Renal cortex interstitium (tissue), 15 donors: ENCODE measurements at places on chromosomes 7 and 10.
A peak's percentile ranks its signal among the peaks of the same experiment; 100 is the strongest.

DNA sequence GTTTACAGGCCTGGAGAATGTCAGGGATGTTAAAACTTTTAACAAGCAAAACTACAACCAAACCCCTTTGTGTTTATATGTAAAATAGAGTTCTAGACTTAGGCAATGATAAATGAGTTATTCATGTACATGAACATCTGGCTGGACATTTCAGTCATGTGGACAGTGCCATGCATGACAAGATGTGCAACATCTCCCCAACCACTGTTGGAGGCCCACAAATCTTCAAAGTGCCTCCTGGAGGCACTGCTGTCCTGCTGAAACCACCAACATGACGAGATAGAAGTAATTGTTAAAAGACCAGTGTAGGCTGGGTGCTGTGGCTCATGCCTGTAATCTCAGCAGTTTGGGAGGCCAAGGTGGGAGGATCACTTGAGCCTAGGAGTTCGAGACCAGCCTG, 18.4 kb downstream of the PPIA start:
- no peak for DNase-seq

DNA sequence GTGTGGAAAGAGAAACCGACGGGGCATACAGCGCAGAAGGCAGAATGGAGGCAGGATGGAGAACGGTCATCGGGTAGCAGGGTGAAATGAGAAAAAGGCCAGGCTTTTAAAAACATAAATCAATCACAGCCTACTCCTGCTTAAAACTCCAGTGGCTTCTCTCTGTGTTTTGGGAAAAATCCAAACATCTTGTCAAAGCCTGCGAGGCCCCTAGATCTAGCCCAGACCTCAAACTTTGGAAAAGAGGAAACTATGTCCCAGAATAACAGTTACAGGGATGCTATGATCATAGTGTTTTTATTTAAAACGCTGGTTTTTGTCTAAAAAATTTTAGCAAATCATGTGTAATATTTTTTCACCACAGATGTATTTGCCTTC, 41.1 kb downstream of the PPP1R3C start:
- DNase-seq, result no peak

DNA sequence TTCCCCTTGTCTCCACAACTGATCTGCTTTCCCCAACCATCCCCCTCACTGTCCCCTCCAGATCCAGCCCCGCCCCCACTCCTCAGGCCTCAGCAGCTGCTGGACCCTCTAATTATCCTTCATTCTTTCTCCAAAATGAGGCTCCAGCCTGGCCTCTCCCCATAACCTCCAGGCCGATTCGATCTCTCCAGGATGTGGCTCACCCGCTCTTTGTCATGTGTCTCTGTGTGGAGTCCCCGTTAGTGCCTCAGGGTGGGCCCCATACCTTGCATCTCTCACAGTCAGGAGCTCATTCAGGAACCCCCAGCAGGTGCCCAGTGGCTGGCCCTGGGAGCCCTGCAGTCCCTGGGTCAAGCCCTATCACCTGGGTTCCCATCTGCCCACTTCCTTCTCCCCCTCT, 1.3 kb downstream of the PILRA start:
- no peak for DNase-seq

DNA sequence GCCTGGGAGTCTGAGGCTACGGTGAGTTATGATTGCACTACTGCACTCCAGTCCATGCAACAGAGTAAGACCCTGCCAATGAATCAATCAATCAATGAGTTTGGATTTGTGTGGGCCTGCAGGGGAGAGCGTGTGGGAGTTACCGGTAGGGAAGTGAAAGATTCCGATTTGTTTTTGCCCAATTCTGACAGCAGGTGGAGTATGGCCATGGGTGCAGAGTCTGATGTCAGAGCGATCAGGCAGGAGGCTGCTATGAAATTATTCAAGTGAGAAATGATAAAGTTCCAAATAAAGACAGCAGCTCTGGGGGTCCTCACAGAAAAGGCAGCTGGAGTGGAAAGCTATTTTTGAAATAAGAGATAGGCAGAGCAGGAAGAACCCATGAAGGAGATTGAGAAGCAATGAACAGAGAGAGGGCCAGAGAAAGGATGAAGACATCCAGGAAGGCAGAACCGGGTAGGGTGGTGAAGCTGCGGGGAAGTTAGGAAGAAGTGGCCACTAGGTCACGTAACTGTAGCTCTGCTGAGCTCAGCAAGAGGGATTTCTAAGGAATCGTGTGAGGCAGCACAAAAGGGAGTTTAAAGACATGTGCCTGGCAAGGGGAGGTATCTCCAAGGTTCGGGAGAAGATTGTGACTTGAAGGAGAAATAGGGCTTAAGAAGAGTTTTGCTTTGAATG, 93.7 kb upstream of the NMT2 start:
- no peak for DNase-seq

GRCh38 chr10:34528320-34528719, 286.8 kb downstream of the PARD3 start:
- DNase-seq, result no peak

GRCh38 chr7:143217806-143218205, 4.0 kb upstream of the TAS2R40 start:
- DNase-seq, result no peak

- DNase-seq, result no peak
These were observed 147.4 kb upstream of the AGR3 start for GRCh38 chr7:17029150-17029549.

DNA sequence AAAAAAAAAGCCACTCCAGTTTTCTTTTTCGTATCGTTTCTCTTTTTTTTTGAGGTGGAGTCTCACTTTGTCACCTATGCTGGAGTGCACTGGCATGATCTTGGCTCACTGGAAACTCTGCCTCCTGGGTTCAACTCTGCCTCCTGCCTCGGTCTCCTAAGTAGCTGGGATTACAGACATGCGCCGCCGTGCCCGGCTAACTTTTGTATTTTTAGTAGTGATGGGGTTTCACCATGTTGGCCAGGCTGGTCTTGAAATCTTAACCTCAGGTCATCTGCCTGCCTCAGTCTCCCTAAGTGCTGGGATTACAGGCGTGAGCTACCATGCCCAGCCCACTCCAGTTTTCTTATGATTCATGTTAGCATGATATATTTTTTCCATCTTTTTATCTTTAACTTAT, 92.7 kb downstream of the ANKRD61 start:
- no peak for DNase-seq

GRCh38 chr10:43322769-43323168, 48.7 kb upstream of the FXYD4 start:
- peak; percentile 72 for DNase-seq

GRCh38 chr7:95549818-95550529, 46.3 kb downstream of the PDK4 start:
- DNase-seq, result no peak

DNA sequence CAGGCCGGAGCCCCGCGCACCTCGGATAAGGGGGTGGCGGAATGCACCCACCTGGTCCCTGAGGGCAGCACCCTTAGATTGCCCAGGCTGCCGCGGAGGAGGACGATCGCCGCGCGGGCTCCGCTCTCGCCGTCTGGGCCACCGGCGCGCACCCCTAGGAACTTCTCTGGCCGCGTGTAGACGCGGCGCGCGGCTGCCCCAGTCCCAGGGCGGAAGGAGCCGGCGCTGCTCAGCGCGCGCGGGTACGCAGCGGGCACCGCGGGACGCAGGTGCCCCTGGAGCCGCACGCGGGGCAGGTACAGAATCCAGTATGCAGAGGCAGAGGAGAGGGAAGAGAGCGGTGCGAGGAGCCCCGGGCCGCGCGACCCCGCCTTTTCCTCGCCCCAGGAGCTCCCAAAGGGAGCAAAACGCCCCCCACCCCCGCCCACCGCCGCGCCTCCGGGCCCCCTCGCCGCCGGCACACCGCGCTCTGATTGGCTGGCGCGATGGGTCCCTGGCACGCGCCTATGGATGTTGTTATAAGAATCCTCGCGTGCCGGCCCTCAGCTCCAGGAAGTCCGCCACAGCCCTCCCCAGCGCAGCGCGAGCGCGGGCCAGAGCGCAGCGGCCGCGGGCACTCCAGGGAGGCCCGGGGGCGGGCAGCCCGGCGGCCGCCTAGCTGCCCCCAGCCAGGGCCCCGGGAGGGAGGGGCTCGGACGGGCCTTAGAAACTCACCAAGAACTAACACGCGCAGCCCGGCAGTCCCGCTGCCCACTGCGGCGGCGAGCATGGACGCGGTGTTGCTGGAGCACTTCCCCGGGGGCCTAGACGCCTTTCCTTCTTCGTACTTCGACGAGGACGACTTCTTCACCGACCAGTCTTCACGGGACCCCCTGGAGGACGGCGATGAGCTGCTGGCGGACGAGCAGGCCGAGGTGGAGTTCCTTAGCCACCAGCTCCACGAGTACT, at the start of gene PTF1A:
Gene PTF1A, plus strand, starts transcription at position 549 of the 948 bp plus-strand sequence. Its CDS starts 219 bp downstream, at position 768.
- DNase-seq, result no peak

- no peak for DNase-seq
These were observed 31.7 kb upstream of the ASL start for GRCh38 chr7:66043681-66044497.

DNA sequence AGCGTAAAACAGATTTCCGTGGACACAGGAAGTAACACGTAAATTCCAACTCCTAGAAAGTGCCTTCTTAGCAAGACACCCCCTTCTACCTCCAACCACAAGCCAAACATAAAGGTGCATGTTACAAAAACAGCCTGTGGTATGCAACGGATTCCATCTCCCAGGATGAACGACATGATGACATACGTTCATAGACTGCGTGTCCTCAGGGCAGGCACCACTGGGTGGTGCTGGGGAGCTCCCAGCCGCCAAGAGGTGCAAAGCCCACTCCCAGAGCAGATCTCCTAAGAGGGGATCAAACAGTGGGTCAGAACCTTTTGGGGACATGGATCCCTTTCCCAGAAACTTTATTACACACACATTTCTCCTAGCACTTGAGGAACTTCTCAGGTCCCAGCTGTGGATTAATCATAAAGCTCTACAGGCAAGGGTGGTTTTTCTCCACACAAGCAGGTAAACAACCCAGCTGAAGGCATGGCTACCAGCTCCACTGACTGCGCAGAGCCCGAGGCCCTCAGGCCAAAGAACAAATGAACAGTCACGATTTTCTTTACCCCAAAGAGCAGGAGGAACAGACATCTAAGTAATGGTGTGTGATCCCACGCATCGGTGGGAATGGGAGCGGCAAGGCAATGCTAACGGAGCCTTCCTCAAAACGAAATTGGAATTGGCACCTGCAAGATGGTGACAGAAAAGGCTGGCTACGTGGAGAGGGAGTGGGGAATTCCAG, 13.8 kb downstream of the PSAP start:
- DNase-seq, result peak; percentile 17

DNA sequence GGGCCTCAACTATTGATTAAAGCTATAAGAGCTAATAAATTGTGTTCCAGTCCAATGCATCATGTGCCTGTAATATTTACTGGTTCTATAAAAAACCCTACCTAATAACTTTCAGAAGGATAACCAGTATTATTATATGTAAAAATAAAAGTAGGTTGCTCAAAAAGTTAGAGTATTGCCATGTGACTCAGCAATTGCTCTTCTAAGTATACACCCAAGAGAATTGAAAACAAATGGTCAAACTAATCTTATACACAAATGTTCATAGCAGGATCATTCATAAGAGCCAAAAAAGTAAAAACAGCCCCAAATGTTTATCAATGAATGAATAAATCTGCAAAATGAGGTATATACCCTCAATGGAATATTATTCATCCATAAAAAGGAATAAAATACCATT, 89.5 kb upstream of the TES start:
- DNase-seq, result no peak

- peak; percentile 87 for DNase-seq
These were observed 16.2 kb upstream of the BLNK start for GRCh38 chr10:96287392-96288105.

DNA sequence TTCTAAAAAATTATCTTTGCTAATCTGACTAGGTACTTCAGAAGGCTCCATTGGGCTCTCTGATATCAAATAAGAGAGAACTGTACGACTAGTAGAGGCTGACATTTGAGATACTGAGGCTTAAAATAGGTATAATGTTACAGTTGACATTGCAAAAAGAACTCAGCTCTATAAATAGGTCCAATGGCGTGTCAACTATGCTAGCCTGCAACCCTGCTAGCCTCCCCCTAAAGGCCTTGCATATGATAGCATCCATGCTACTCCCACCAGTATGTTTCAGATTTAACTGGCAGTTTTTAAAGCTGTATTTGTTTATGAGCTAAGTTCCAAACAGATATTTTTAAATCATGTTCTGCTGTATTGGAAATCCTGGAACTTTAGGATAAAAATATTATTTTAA, at the start of gene PPP1R3A:
Gene PPP1R3A, minus strand, starts transcription at position 64 of the 400 bp plus-strand sequence. Its CDS starts 13 bp downstream, at position 51.
- no peak for DNase-seq

GRCh38 chr7:27182861-27183681, 2.0 kb downstream of the HOXA11 start:
- no peak for DNase-seq

DNA sequence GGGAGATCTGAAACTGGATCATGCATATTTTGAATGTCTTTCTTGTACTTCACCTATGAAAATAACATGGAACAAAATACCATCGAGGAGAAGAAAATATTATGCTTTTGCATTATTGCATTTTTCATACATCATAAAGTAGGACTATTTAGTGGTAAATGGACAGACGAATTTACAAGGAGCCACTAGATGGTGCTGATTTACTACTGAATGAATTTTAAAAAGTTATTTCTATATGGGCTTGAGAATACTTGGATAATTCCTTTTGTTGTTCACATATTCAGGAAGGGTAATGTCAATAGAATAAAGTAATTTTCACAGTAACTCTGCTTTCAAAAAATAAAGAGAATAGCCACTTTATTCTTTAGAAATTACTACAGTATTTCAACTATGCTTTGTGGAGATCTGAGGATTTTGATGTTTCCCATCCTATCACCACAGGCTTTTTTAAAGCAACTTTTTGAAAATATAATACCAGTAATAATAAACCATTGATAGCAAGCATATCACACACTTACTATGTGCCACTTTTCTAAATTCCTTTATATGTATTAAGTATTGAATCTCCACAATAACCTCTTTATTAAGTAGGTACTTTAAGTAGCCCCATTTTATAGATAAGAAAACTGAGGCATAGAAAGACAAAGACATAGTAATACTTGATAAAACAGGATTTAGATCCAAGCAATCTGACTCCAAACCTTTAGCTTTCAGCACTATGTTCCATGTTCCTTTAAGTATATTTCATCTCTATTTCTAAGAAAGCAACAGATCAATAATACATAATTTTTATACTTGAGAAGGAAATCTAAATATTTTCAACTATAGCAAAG, 38.6 kb downstream of the NEBL start:
- DNase-seq, result no peak

DNA sequence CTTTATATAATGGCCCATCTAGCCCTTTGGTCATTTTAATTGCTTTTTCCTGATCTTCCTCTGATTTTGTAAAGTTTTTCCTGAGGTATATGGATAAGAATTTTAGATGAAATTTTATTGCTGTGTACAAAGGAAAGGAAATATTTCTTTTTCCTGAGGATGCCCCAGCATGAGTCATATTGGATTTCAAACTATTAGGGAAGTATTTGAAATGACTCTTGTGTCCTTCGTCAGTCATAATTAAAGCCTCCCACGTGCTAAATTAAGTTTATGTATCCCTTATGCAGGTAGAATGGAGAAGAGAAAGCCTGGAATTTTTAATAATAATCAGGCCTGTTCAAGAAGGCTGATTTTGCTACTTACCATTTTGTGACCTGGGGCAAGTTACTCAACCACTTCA, 82.6 kb upstream of the GLI3 start:
- no peak for DNase-seq
